ENCODE measurements at places on chromosomes 4 and X.

DNA sequence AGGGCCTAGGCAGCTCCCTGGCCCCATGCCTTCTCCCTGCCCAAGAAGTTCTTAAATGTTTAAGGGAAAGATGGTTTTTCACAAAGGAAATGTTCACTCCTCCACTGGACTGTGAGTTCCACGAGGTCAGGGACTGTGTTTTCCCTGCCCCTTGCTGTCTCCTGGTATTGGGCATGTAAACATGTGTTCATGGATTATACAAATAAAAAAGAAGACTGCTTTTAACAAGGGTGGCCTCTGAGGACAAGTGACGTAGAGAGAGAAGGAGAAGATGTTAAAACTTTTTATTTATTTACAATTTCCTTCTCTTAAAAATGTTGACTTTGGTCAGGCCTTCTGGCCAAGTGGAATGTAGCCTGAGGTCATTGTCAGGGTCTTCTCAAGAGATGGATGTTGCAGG lies 66.0 kb downstream of the FHDC1 start:
- no peak for DNase-seq

- no peak for DNase-seq
Observed at GRCh38 chr4:116374815-116375214, 710.6 kb downstream of the TRAM1L1 start.

GRCh38 chr4:98148856-98149255 lies 5.6 kb upstream of the STPG2 start:
- no peak for DNase-seq

- no peak for DNase-seq
Observed at GRCh38 chrX:57156397-57157049, 19.3 kb upstream of the SPIN2A start.

- no peak for DNase-seq
Observed at GRCh38 chr4:125140966-125141495, 173.7 kb upstream of the FAT4 start.

- DNase-seq, result no peak
Observed at GRCh38 chrX:46459603-46460002, 85.6 kb downstream of the ZNF674 start.

DNA sequence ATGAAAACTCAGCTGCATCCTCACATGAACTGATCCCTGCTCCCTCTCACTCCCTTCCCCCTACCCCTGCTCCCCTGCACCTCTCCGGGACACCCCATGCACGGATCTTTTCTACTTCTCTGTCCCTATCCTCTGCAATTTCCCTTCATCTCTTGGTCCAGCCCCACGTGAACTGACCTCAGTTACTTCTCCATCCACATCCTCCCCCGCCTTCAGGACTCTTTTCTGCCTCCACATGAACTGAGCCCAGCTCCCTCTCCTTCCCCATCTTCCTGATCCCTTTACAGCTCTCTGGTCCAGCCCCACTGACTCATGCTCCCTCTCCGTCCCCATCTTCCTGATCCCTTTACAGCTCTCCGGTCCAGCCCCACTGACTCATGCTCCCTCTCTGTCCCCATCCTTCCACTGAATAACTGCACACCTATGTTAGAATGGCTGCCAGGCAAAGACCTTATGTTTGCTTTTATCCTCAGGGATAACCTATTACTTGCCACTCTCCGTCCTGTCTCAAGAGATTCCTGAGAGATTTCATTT lies 5.6 kb downstream of the CETN2 start:
- no peak for DNase-seq

- no peak for DNase-seq
Observed at GRCh38 chr4:101198682-101199339, 148.5 kb downstream of the PPP3CA start.

DNA sequence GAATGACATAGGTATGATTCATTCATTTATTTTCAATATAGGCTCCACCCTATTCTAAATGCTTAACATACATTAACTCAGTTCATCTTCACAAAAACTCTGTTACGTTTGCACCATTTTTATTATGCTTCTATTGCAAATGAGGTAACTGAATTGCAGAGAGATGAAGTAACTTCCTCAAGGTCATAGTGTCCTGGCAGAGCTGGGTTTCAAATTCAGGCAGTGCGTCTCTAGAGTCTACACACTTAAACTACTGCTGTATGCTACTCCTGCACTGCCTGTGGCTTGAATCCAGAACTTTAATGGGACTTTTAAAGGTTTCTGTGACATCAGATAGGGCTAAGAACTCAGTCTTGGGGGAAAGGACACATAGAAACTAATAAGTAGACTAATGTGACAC lies 413.4 kb downstream of the UBE2NL start:
- no peak for DNase-seq

- DNase-seq, result no peak
Observed at GRCh38 chrX:153469811-153470410, 465 bp downstream of the HAUS7 start.

DNA sequence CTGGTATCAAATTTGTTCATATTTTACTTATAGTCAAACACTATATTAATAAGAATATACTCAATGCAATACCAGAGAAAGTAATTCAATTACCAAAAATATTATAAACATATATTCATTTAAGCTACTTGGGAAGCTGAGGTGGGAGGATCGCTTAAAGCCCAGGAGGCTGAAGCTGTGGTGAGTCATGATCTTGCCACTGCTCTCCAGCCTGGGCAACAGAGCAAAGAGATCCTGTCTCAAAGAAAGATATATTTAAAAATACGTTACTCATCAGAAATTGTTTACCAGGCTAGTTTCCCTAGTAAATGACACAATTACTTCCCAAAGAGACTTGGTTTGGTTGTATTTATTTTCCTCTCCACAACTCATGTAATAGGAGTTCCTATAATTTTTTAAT lies 433.6 kb downstream of the GASK1B start:
- no peak for DNase-seq

DNA sequence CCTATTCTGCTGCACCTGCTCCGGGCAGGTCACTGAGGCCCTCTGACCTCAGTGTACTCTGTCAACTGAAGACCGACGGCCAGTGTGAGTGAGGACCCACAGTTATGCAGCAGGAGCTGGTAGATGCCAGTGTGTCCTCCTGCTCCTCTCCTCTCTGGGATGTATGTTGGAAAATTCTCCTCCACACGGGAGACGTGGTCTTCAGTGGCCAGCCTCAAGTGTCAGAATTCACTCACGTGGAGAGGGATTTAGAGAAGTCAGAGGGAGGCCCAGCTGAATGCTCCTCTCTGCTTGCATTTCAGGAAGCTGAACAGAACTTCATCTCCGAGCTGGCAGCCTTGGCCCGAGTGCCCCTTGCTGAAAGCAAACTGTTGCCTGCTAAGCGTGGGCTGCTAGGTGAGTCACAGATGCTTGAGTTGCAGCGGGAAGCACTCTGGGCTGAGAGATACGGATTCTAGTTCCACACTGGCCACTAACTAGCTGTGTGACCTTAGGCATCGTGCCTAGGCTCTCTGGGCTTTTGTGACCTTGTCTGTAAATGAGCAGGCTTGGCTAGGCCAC lies 83.6 kb downstream of the CRMP1 start:
- no peak for DNase-seq

DNA sequence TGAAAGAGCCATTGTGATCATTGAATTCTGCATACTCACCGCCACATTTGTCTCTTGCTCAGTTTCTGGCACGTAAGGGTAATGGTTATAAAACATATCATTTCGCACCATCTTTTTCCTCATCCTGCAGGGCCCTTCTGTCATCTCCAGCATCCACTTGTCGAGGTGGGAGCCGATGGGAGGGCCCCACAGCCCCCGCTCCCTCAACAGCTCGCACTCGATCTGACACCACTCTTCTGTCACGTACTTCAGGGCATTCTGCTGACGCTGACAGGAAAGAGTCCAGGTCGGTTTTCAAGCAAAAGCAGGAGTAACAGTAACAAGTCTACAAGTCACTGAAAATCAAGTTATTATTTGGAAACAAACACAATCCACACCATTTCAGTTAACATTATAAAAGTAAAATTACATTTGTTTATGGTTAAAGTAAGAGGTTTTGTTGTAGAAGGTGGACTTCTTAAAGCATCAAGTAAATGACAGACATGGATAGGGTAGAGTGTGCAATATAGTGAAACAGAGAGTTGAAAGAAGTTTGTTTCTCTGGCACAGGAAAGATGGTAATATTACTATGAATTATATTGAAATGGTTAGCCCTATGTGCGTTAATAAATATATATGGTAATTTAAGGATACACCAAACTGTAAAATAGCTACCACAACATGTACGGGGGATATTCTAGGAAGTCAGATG lies 150.6 kb downstream of the CDS1 start:
- DNase-seq, result no peak

- no peak for DNase-seq
Observed at GRCh38 chrX:107742700-107743191, 32.8 kb downstream of the TSC22D3 start.

DNA sequence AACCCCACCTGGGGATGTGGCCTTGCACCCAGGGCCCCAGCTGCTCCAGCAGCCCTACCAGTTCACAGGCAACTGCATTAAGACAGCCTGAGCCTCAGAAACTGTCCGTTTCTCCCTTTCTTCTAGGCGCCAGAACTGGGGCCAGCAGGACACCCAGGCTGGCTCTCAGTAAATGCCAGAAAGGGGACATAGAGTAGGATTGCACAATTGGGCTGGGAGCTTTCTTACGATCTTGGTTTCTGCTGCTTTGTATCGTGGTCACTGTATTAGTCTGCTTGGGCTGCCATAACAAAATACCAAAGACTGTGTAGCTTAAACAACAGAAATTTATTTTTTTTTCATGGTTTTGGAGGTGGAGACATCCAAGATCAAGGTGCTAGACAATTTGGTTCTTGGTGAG lies 48.4 kb downstream of the NALF2 start:
- no peak for DNase-seq

DNA sequence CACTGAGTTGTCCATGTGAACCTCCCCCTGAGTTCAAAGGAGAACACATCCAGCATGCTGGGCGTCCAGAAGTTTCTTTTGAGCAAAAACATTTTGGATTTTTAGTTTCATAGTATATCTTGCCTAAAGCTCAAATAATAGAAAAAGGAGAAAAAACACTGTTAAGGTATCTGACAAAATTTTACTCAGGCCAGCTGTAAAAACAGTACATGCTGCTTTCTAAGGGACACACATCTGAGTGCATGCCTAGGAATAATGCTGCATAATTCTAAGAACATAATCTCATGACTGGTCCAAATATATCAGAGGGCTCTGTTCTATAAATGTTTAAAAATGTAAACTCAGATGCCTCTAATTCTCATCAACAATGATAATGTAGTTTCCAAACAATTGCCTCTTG lies 561.3 kb upstream of the INTU start:
- no peak for DNase-seq

DNA sequence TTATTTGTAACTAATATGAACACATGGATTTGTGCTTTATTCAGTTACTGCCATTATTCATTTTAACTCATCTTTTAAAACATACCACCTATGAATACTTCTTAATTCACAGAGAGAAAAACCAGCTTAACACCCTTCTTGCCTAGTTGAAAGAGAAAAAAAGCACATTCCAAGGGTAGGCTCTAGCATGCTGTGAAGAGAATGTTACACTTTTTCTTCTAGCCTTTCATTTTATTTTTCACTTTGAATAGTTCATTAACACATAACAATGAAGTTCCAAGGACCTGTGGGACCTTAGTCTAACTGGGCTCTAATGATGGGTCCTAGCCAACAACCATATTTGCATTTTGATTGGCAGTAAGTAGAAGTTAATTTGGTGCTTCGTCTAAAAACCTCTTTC lies 279.9 kb upstream of the MAGEB2 start:
- no peak for DNase-seq

- no peak for DNase-seq
Observed at GRCh38 chrX:142977128-142977914, 48.4 kb upstream of the SPANXN4 start.

- DNase-seq, result no peak
Observed at GRCh38 chrX:155112171-155112570, 40.9 kb downstream of the BRCC3 start.

- no peak for DNase-seq
Observed at GRCh38 chr4:94533405-94534223, 81.9 kb downstream of the PDLIM5 start.

DNA sequence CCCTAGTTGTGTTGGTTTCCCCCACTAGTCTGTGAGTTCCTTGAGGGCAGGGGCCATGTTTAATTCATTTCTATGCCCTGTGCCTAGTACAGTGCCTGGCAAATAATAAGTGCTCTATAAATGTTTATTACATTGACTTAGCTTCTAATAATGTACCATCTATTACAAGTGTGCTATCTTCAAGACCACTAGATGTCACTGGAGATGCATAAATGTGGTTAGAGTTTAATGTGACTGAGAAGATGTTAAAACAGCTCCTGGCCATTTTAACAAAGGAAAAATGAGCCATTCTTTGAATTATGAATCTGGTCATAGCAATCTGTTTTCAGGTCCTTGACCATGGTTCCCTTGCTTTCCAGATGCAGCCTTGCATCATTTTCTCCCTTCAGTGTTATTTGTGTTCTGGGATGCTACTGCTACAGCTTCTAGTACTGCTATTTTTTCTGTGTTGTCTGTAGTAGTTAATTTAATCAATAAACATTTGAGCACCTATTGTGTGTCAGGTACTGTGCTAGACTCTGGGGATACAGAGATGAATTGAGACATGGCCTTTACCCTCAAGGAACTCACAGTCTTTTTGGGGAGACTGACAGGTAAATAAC lies 43.2 kb downstream of the SLC9A6 start:
- no peak for DNase-seq

DNA sequence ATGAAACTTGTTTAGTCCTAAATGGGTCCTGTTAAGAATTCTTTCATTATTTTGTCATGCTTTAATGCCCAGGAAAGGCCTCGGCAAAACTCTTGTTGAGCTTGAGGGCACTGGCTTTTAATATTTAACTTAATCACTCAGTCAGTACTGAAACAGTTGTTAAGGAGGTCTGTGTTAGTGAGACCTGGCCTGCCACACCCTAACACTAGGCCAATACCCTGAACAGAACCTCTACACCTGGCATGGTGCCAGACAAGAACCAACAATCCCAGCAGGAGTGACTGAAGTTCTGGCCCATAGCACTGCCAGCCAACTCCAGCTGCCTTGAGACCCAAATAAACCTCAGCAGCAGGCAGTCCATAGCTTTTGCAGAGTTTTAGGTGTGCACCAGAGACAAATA lies 85.7 kb upstream of the ITM2A start:
- DNase-seq, result no peak

DNA sequence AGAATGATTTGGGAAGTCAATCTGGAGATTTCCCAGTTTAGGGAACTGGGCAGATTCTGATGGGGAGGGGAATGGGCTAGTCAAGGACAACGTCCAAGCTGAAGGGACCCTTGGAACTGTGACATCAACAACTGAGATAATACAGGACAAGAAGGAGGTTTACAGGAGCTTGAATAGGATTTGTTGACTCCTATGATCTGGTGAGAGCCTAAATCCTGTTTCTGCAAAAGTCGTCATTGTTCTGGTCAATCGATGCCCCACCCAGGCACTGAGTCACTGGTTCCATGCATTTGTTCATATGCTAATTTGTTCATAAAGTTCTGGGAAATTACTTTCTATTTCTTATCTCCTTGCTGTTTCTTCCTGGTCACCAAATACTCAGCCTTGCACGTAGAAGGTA lies 15.3 kb upstream of the PDGFRA start:
- no peak for DNase-seq

DNA sequence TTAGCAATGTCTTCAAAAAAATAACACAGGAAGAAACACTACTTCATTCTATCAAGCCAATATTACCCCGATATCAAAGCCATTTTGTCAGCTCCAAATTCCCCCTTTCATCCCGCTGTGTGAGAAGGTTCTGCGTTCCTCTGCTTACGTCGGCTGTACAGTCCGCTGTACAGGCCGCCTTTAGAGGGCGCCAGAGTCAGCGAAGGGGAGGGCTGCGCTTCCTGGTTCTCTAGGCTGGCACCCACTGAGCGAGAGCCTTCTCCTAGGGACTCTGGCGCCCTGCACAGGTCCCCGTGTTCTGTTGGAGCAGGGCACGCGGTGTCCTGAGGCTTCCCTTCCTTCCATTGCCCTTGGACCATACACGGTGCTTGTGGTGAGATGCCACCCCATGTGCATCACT lies 25.3 kb upstream of the CT45A1 start:
- no peak for DNase-seq

All from omental fat pad (tissue), 4 donors.